Hematopoietic multipotent progenitor cell treated with erythropoietin and hydrocortisone succinate and interleukin-3 and kit ligand, for 8 days (in vitro differentiated cells): ENCODE measurements at places on chromosomes 7 and 10.
A peak's percentile ranks its signal among the peaks of the same experiment; 100 is the strongest.

DNA sequence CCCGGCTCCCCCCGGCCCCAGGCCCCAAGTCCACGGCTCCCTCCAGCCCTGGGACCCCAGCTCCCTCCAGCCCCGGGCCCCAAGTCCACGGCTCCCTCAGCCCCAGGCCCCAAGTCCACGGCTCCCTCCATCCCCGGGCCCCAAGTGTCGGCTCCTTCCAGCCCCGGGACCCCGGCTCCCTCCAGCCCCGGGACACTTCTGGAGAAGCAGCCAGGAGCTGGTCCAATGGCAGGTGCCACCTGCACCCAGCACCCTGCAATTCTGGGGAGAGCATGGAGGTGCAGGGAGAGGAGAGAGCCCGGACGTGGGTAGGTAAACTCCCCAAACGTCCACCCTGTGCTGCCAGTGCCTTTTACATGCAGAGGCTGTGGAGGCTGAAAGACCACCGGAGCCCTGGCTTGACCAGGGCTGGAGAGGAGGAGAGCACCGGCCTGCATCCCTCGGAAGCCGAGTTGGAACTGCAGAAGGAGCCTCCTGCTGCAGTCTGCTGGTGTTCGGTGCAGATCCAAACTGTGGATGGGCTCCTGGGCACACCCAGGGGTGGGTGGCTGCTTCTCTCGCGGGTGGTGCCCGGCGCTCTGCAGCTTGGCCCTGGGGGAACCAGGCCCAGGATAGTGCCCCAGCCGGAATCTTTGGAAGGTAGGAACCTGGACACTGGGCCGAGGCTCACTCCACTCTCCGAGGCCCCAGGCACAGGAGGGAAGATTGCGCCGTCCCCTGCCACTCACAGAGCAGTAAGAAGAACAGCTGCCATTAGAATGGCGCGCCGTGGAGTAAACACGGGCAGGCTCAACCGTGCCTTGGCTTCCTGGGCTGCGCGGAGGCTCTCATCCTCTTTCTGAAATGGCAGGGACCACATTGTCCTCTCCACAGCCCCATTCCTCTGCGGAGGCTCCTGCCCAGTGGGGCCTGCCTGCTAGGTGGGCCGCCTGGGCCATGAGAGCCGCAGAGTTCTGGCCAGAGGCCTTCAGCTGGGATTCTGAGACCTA is 14.7 kb downstream of the SHH start:
- DNase-seq, result no peak

DNA sequence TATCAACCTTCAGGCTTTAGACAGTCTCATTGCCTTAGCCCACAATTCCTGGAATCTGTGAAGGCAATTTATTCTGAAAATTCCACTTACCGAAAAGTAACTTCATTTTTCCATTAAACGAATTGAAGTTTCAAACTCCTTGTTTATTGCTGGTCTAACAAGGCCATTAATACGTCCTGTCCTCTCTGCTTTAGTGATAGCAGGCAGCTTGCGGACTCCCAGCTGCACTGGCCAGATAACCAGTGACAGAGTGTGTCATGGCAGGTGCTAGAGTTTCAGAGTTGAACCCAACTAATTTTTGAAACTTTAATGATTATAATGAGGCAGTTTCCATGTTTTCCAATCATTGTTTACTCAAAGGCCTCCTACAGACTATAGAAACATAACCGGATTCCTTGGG is 31.1 kb downstream of the LOXL4 start:
- peak; percentile 93 for DNase-seq

DNA sequence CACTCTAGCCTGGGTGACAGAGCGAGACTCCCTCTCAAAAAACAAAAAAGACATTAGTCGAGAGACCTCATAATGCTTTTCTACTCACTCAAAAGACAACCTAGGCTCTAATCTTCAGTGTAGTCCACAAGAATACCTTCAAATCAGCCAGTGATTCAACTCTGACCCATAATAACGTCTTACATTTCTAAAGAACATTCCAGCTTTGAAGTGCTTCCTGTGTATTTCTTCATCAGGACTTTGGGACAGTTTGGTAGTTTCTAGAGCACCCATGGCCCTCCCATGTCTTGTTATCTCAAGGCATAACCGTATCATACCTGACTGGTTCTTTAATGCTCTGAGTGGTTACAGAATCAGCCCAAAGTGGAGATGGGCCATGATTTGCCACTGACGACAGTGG is 221.3 kb downstream of the SKIDA1 start:
- no peak for DNase-seq

GRCh38 chr7:151322906-151323305 is 18.7 kb upstream of the NUB1 start:
- DNase-seq, result no peak

- DNase-seq, result no peak
These were observed at the start of gene ZNF365 for GRCh38 chr10:62373995-62374861. ZNF365 (plus strand) TSS chr10:62374369; CDS start chr10:62376194, 1,825 bp downstream.
